ENCODE measurements at places on chromosomes 3 and 15.
A peak's percentile ranks its signal among the peaks of the same experiment; 100 is the strongest.

DNA sequence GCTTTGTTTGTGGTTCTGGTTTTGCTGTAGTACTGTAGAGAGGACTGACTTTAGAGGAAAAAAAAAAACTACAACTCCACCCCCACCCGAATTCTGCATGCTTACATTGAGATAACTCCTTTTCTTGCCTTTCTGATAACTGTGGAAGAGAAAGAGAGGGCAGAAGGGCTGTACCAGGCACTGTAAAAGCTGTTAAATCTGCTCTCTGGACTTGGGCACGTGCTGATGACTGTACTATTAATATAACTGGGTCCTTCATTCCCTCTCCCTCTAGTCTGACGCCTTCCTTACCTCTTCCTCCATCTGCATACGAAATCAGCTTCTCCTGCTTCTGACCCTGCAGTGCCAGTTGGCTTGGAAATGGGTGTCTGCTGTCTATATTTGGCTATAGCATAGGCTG lies 15.0 kb downstream of the MAPKBP1 start:
- no peak for DNase-seq

GRCh38 chr15:71013446-71013845 lies 101.8 kb upstream of the THSD4 start:
- no peak for DNase-seq

DNA sequence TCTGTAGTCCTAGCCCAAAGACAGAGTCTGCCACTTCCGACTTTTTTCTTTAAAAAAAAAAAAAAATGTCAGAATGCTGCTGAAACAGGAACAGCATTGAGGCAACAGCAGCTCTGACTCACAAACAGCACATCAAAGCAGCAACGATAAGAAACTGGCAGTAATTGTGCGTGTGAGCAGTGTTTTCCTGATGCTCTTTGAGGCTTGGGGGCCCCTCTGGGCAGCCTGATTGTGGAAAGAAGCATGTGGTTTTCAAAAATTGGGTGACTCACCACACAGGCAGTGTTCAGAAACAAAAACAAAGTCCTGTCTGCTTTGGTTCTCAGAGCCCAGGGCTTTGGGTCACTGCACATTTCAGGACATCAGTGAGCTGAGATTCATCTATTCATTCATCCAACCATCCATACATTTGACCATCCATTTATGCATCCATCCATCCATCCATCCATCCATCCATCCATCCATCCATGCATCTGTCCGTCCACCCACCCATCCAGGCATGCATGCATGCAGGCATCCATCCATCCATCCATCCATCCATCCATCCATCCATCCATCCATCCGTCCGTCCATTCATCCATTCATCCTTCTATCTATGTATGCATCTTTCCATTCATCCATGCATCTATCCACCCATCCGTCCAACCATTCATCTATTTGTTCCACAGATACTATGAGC lies 308.4 kb downstream of the RPLP1 start:
- DNase-seq: no peak

- DNase-seq: peak; percentile 57
Measured at GRCh38 chr3:176939022-176939817, 258.1 kb downstream of the TBL1XR1 start.

DNA sequence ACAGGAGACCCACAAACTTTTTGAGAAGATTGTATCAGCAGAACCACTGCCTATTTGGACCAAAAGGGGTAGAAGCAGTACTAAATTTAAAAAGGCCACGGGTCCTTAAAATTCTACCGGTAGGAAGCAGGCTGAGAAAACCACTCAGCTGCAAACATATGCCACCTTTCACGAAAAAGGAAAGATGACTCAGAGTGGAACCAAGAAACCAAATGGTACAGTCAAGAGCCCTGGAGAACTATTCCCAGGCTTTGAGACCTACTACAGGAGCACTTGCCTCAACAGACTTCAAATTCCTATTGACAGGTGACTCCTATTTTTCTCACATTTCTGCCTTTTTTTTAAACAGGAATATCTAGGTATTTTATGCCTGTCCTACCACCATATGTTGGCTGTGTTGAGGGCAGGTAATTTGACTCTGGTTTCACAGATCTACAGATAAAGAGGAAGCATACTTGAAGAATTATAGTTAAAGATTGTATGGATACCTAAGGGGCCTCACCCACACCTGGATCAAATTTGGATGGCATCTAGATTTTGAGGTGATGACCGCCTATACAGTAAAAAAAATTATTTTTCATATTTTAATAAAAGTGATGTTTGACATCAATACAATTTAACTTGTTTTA lies 10.1 kb downstream of the GOLIM4 start:
- DNase-seq: no peak

- DNase-seq: no peak
Measured at GRCh38 chr3:10334459-10334858, 13.5 kb upstream of the SEC13 start.

DNA sequence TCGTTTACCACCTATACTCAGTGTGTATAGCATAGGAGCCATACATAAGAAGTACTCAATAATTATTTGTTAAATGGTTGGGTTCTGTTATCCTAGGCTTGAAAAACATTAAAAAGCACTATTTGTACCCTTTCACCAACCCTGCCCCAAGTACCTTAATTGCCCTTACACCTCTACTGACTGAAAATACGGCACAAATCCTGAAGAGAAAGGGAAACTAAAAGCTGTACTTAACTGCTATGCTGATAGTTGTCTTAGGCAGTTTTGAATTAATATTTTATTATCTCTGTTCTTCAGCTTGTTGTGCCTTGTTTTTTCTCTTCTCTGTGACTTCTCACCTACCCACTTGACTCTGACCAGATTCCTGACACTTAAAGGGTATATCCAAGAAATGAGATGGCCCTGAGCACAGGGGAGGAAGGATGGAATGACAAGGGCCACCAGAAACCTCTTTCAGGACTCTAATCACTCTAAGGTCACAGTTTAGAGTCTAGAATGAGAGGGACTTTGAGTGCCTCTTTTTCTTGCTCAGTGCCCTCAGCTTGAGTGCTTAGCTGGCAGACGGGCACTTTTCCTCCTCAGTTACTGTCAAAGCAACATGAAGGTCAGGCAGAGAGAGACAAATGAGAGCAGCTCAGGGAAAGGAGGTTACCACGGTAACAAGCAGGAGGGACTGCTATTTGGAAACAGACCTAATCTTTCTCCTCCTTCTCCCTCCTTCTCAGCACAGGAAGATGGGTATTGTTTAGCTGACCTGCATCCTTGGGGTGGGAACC lies 136.5 kb downstream of the ZNF609 start:
- peak; percentile 39 for DNase-seq

- no peak for DNase-seq
Measured at GRCh38 chr15:62497356-62497755, 332.3 kb upstream of the C2CD4B start.
